Right renal cortex interstitium (tissue), 3 donors: ENCODE measurements at places on chromosomes 4 and X.

DNA sequence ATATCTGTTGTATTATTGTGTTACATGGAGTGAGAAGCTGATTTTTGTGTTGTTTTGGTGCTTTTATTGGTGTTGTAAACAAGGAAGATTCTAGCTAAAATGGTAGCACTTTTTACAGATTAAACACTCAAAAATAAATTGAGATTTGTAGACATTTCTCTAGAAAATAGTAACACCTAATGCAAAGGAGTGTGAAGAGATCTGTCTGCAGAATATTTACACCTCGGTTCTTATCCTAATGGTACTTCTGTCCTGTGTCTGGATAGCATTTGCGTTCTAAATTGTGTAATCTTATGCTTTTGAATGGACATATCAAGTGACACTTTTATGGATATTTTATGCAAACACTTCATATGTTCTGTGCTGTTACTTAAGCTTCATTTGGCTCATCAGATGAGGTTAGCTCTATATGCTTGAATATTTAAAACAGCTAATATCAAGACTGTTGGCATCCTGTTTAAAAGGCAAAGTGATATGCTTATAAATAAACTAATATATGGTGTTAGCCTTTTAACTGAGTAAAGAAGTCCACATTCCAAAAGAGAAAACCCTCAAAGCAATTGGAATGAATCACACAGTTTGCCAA, 6.0 kb downstream of the PCDH7 start:
- no peak for DNase-seq

DNA sequence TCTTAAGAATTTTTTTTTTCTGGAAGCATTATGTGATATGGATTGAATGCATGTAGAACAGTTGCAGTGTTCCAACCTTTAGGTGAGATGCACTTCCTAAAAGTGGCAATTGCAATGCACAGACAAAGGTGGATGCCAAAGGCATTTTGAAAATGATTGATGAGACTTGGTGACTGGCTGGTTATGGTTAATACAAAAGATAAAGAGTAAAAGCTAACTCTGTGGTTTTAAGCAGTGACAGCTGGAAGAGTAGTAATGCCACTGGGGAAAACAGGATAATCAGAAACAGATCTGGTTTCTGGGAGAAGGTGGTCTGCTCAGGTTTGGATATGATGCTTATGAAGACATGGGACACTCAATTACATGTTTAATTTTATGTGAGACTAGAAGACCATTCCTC, 345.6 kb downstream of the RPA4 start:
- no peak for DNase-seq

- DNase-seq = no peak
Observed at GRCh38 chr4:25658777-25659176, 3.1 kb downstream of the SLC34A2 start.

GRCh38 chrX:139892512-139892911, 40.3 kb downstream of the ATP11C start:
- DNase-seq = no peak

GRCh38 chr4:112735474-112735951, 98.6 kb downstream of the LARP7 start:
- DNase-seq = no peak

DNA sequence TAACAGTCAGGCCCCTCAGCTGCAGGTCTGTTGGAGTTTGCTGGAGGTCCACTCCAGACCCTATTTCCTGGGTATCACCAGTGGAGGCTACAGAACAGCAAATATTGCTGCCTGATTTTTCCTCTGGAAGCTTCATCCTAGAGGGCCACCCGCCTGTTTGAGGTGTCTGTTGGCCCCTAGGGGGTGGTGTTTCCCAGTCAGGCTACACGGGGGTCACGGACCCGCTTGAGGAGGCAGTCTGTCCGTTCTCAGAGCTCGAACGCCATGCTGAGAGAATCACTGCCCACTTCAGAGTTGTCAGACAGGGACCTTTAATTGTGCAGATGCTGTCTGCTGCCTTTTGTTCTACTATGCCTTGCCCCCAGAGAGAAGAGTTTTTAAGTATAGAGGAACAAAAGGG, 160.8 kb downstream of the DKK2 start:
- DNase-seq = no peak

- DNase-seq = no peak
Observed at GRCh38 chr4:97836662-97837061, 306.6 kb downstream of the STPG2 start.

GRCh38 chr4:149645790-149646189, 169.9 kb downstream of the IQCM start:
- no peak for DNase-seq

- no peak for DNase-seq
Observed at GRCh38 chrX:44570522-44570921, 27.9 kb upstream of the FUNDC1 start.

DNA sequence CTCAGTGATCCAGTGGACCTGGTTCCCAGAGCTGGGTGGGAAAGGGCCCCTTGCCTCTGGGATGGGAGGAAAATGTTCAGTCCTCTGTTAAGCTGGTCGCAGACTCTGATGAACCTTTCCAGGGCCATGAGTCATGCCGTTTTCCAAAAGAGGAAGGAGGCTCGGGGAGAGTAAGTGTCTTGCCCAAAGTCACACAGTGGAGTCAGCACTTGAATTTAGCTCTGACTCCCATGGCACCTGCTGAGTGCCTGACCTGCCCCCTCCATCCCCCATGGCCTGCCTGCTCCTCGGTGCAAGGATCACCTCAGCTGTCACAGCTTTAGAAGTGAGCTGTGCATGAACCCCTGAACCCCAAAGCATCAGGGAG, 14.0 kb upstream of the KIAA0232 start:
- DNase-seq = no peak

DNA sequence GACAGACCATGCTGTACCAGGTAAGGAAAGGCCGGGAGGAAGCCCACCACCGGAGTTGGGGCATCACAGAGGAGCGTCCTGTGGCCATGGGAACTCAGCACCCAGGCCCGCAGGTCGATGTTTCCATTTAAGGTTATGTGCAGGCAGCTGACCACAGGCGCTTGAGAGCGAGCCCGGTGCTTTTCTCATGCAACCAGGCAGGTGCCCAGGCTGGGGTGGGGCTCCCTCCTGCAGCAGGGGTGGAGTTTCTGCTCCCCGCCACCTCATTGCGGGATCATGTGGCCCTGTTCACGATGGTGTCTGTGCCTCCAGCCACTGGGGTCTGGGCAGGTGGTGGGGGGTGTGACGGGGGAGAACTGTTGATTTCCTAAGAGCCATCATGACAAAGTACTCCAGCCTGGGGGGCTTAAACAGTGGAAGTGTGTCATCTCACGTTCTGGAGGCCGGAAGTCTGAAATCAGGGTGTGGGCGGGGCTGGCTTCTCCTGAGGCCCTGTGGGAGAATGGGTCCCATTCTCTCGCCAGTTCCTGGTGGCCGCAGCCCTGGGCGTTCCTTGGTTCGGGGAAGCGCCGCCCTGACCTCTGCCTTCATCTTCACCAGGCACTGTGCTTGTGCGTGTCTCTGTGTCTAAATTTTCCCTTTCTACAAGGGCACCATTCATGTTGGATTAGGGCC, 60.9 kb downstream of the CPZ start:
- DNase-seq = no peak

GRCh38 chrX:118108304-118108703, 8.3 kb downstream of the KLHL13 start:
- DNase-seq = no peak

DNA sequence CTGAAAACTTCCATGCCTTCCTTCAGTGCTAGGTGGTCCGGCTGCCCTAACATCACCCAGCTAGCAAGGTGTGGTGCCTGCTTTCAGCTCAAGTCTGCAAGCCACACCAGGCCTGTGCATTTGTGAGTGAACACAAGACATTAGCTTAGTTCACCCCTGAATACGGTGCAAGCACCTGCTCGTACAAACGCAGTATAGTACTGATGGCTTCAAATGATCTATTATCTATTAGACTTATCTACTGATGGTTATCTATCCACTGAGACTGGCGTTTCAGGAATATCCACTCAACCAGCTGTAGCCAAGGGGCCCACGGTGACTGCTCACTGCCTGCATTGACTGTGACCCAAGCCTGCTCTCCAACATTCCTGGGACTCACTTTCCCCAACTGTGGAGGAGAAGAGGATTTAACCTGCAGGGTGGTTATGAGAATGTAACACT, 155.9 kb downstream of the SHOX start:
- DNase-seq = no peak

DNA sequence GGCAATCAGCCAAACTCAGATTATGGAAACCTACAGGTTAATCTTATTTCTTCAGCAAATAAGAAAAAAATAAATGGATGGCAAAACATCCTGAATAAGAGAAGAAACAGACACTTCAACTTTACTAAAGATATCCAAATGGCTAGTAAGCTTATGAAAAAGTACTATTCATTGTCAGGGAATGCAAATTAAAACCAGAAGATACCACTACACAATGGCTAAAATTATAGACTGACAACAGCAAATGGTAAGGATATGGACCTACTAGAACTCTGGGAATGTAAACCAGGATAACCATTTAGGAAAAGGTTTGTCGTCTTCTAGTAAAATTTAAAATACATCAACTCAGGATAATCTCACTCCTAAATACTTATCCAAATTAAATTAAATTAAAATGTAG, 24.3 kb downstream of the GRSF1 start:
- DNase-seq = no peak

DNA sequence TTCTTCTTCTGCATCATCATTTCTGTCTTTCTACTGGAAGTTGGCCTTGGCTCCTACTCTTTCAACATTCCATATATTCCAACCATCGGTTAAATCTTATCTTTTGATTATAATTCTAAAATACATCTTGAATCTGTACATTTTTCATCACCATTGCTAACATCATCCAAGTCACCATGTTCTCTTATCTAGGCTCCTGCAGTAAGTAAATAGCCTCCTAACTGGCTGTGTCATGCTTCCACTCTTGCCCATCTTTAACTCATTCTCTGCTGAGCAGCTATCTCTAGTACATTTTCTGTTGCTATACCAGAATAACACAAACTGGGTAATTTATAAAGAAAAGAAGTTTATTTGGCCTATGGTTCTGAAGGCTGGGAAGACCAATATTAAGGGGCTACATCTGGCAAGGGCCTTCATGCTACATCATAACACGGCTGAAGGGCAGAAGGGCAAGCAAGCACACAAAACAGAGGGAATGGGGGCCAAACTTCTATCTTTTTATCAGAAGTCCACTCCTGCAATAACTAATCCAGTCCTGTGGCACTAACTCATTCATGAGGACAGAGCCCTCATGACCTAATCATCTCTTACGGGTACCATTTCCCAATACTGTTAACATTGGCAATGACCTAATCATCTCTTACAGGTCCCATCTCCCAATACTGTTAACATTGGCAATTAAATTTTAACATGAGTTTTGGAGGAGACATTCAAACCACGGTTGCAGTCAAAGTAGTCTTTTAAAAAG, 72.2 kb downstream of the ENOX2 start:
- DNase-seq = no peak

- no peak for DNase-seq
Observed at GRCh38 chr4:58061967-58062366, 951.8 kb upstream of the IGFBP7 start.

GRCh38 chr4:7399440-7400234, 35.1 kb downstream of the PSAPL1 start:
- DNase-seq = no peak

GRCh38 chr4:102172341-102172740, 172.9 kb downstream of the SLC39A8 start:
- DNase-seq = no peak

DNA sequence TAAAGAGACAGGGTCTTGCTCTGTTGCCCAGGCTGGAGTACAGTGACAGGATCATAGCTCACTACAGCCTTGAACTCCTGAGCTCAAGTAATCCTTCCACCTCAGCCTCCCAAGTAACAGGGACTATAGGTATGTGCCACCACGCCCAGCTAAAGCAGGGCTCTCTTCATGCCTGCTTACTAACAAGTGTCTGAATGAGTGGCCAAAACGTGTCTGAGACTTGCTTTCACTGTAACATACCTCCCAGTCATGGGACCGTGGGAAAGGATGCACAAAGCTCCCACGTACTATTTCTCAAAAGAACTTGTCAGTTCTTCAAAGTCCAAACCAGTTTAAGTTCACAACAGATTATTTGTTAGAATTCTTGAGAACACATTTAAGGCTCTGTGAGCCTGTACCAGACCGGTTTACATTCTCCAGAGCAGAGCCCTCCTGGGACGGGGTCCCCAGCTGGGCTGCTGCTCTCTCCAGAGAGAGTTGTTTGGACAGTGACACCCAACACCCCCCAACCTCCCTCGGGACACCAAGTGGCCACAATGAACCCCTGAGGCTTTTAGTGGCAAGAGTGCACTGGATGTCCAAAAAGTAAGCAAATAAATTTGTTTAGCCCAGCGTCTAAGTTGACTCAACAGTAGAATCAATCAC, 24.1 kb downstream of the SH3KBP1 start:
- no peak for DNase-seq

GRCh38 chr4:181970366-181970765, 272.8 kb upstream of the TENM3 start:
- no peak for DNase-seq

DNA sequence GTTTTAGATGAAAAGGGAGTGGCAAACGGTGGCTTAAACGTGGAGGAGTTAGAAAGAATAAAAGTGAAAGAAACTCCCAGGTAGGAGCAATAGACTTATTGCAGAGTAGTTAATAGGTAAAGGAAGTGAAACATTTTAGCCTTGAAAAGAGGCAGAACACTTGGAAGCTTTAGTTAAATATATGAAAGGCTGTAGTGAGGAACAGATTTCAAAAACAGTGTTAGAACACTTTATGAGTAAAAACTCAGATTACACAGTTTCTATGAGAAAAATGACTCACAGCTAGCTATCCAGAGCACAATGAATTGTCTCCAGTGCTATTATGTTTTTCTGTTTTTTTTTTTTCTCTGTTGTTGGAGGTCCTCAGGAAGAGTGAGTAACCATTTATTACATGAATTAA, 45.8 kb downstream of the TACR3 start:
- no peak for DNase-seq

- no peak for DNase-seq
Observed at GRCh38 chr4:17511509-17511949, 361 bp downstream of the QDPR start.

GRCh38 chrX:137547291-137547690, 18.6 kb upstream of the ZIC3 start:
- no peak for DNase-seq

DNA sequence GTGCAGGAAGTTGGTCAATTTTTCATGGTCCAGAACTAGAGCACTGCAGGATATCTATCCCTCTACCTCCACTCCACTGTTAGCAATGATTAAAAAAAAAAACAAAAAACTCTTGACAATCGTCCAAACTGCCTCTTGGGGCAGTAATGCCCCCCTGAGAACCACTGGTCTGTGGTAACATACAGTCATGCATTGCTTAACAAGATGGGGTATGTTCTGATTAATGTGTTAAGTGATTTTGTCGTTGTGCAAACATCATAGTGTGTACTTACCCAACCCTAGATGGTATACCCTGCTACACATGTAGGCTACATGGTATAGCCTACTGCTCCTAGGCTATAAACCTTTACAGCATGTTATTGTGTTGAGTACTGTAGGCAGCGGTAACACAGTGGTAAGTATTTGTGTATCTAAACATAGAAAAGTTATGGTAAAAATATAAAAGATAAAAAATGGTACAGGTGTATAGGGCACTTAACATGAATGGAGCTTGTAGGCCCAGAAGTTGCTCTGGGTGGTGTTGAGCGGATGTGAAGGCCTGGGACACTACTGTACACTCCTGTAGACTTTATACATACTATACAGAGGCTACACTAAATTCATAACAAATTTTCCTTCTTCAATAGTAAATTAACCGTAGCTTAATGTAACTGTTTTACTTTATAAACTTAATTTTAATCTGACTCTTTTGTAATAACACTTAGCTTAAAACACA, 34.1 kb downstream of the ART3 start:
- no peak for DNase-seq
